ENCODE measurements at places on chromosomes 13 and 19. TPM values are rescaled to one million over a fixed set of nuclear protein-coding genes. Genes with fewer than 3 reads are reported as not detected.

Gene ZBTB32
- not detected for total RNA-seq

Gene PINLYP
- total RNA-seq = 2.8 TPM

Gene KLHL1
- total RNA-seq = not detected

Gene MAB21L1
- not detected for total RNA-seq

Gene ZNF581
- 11.5 TPM for total RNA-seq

Gene NXNL1
- total RNA-seq = not detected

Gene PTGER1
- 0.16 TPM for total RNA-seq

Gene GNG7
- total RNA-seq = 0.49 TPM

Gene PGLYRP1
- not detected for total RNA-seq

Gene LRRC63
- 0.13 TPM for total RNA-seq

Gene PDE4C
- 0.16 TPM for total RNA-seq
